Fibroblast of lung (primary cell): ENCODE measurements at places on chromosomes 6 and 20. TPM values are rescaled to one million over a fixed set of nuclear protein-coding genes. Genes with fewer than 3 reads are reported as not detected.

Gene HDGFL1
- not detected in 2 replicates for total RNA-seq

Gene TINAG
- total RNA-seq = not detected in 2 replicates

Gene KCNK15
- total RNA-seq = 1.8 and 4.1 TPM in 2 replicates

Gene SH3BGRL2
- total RNA-seq = 3.3 and 4.3 TPM in 2 replicates

Gene RCAN2
- 5.6 and 11.7 TPM in 2 replicates for total RNA-seq

Gene GSTA3
- total RNA-seq = not detected in 2 replicates

Gene EPB41L1
- total RNA-seq = 10.3 and 17.0 TPM in 2 replicates

Gene KCNK16
- total RNA-seq = not detected in 2 replicates

Gene MYBL2
- total RNA-seq = 0.26 and 1.2 TPM in 2 replicates

- DNase-seq = no peak
These were observed 18.2 kb upstream of the KIAA1755 start for GRCh38 chr20:38278763-38279162.

GRCh38 chr20:11101243-11101642 lies 427.4 kb upstream of the JAG1 start:
- no peak for DNase-seq

- DNase-seq = peak; percentile 81
These were observed 95.9 kb downstream of the NFATC2 start for GRCh38 chr20:51446656-51447055.

- DNase-seq = no peak
These were observed 17.1 kb downstream of the MRPL14 start for GRCh38 chr6:44110005-44110676.

DNA sequence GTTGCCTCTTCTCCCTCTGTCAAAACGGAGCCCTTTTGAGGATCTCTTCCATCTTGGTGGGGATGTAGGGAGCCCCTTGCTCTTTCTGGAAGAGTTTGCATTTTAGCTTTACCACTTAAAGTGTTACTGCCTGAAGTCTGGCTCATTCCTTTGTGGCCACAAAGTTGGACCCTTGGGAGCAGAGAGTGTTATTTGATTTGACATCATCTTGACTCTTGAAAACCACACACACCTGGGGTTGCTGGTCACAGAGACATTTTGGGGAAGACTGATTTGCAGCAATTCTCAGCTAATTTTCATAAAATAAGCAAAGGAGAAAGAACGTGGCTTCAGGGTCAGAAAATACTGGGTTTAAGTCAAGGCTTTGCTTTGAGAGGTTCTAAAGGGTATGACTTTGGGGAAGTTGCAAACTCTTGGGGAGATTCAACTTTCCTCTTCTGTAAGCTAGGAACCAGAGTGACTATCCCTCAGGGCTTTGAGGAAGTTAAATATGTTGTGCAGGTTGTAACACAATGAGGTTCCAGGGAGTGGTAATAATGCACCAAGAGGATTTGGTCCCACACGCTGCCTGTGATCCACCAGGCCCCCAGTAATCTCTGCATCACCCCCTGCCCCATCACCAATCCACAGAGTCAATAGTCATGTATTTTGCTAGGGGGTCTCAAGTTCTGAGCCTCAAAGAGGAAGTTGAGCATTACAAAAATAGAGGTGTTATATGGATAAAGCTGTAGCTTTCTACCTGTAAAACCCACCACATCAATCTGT lies 141.6 kb upstream of the SLC24A3 start:
- DNase-seq = no peak

DNA sequence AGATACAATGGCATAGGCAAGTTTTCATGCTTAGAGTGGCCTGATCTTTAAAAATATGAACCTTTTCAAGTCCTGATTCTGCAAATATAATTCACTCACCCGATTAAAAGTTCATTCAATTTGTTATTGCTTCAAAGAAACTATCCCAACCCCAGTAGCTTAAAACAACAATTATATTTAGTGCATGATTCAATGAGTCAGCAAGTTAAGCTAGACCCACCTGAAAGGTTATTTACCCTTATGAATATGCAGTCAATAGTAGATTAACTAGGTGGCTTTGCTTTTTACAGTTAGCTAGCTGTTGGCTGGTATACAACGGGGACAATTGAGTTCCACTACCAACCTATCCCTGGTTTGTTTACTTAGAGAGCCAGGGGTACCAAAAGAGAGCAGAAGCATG lies 95.6 kb upstream of the ANKEF1 start:
- no peak for DNase-seq

DNA sequence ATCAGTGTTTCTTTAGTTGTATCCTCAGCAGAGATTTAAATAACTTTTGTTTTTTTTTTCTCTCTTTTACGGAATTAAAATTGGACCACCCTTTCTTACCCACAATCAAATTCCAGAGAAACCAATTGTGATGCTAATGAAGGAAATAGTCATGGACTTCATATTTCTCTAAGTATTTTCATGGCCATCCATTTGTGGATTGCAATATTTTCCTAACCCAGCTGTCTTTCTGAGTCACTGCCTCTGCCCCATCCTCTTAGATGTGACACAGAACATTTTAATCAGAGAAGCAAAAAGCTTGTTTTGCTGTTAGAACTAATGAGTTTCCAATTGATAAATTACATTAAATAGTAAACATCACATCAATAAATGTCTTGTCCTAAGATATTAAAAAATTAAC lies 405.5 kb upstream of the ADGRB3 start:
- peak; percentile 18 for DNase-seq

DNA sequence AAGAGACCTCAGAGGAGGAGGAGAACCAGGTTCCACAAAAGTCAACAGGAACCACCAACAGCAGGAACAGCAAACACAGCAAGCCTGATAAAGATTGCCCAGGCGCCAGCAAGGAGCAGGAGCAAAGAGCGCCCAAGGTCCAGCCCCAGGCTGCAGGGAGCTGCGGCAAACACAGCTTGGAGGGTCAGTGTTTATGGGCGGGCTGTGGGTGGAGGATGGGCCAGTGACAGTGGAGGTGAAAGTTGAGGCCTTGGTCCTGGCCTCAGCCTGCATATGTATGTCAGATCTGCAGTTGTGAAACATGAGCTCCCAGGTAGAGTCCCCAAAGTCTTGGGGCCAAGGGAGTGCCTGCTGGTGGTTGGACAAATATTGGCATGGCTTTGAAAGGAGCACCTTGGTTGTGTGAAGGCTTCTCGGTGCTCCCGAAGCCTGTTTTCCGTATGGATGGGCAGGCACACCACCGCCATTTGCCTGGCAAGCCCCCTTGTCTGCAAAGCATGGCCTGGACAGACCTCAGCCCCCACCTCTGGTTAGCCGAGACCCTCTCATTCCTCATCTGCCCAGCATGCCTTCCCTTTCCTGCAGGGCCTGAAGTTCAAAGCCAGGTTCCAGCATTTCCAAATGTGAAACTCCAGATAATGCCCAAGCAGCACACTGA lies 2.0 kb upstream of the CAPN11 start:
- no peak for DNase-seq

- no peak for DNase-seq
These were observed at the start of gene WFDC2 for GRCh38 chr20:45469336-45470261. Gene WFDC2, plus strand, starts transcription at chr20:45469753. Its CDS starts 29 bp downstream, at chr20:45469782.

DNA sequence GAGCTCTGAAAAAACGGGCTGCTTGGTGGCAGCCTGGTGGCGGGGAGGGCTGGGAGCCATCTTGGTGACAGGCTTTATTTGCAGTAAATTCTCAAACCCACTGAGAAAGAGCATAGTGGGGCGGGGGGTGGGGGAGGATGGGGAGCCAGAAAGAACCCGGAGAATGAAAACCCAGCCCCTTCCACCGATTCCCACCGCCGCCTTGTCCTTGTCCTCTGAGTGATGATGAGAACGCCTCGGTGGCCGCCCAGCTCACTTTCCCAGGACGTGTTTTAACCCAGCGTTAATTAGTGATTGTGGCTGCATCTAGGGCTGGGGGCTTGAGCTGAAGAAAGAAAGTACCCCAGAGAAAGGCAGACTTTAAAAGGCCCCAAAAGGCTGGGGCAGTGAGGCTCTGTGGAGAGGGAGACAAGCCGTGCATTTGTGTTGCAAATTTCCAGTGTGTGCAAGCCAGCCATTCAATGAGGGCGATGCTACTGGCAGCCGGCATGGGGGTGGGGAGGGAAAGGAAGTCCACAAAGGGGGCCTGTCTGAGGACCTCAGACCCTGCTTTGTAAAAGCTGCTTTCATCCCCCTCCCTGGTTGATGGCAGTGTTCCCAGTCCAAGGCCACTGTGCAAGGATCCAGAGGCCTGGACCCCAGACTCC lies 6.2 kb upstream of the GHRH start:
- no peak for DNase-seq

- DNase-seq = peak; percentile 8
These were observed 233.6 kb upstream of the ASCC3 start for GRCh38 chr6:101114703-101115102.

- no peak for DNase-seq
These were observed 100.9 kb upstream of the TCF21 start for GRCh38 chr6:133787859-133788505.

- no peak for DNase-seq
These were observed 47.1 kb downstream of the PEX7 start for GRCh38 chr6:136869451-136869850.

- DNase-seq = no peak
These were observed 152.8 kb downstream of the SYCP2 start for GRCh38 chr20:59780494-59781185.

- no peak for DNase-seq
These were observed 40.6 kb upstream of the NKX2-2 start for GRCh38 chr20:21554376-21554890.
